Adrenal gland (tissue), 19 donors: ENCODE measurements at places on chromosomes 3 and 15. TPM values are rescaled to one million over a fixed set of nuclear protein-coding genes. Genes with fewer than 3 reads are reported as not detected.

The PPM1M gene
- 27.4 TPM for total RNA-seq

GRCh38 chr15:98727115-98728040 is 79.0 kb downstream of the IGF1R start:
- no peaks in the 10 kb centered on the region for H3K27me3 ChIP-seq
- no peaks in the 10 kb centered on the region for H3K36me3 ChIP-seq
- H3K27ac ChIP-seq, result peak overlapping the region; percentile 84
- no peak overlapping the region for H3K4me3 ChIP-seq
- peaks cover 28% of the 10 kb centered on the region for H3K4me1 ChIP-seq

DNA sequence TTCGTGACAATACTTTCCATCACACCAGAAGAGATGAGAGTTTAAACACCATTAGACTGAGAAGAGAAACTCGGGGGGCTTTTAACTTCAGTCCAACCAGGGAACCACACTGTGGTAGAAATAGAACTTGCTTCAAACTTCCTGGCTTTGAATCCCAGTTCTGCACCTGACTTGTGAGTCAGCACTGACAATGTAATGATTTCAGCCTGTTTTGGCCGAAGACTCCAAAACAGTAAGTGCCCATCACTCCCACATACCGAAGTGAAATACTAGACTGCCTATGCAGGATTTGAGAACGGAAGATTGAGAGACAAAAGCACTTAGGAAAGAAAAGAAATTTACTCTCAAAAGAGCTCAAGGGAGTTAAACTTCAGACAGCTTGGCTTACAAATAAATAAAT is 27.0 kb downstream of the C2CD4B start:
- H3K27ac ChIP-seq, result no peak overlapping the region
- peaks cover 3% of the 10 kb centered on the region for H3K4me1 ChIP-seq
- DNase-seq, result no peak

The PARP15 gene
- 0.12 TPM for total RNA-seq

The LTK gene
- 0.69 TPM for total RNA-seq

The NOX5 gene
- 0.26 TPM for total RNA-seq

GRCh38 chr3:114962189-114962588 is 184.9 kb downstream of the ZBTB20 start:
- no peak overlapping the region for H3K4me3 ChIP-seq
- H3K4me1 ChIP-seq, result no peaks in the 10 kb centered on the region
- H3K27me3 ChIP-seq, result no peaks in the 10 kb centered on the region
- H3K27ac ChIP-seq, result no peak overlapping the region

DNA sequence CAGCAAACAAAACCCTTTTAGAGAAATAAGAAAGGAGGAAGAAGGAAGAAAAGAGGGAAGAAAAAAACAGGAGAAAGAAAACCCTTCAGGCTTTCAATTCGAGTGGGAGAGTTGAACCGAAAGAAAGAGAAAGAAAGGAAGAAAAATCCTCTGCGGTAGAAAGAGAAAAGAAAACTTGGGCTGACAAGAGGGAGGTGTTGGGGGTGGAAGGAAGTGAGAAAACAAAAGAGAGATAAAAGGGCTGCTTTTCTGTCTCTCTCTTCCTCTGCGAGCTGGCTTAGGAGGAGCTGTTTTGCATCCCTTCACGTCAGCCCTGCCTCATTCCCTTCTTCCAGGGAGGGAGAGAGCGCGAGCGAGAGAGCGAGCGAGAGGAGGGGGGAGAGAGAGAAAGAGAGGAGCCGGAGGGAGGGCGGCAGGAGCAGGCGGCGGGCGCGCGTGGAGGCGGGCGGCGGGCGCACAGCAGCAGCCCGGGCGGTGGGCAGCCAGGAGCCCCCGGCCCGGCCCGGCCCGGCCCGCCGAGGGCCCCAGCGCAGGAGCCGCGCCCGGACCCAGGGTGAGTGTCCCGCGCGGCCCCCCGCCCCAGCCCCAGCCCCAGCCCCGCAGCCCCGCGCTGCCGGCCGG is at the start of gene ZNF710:
Gene ZNF710 (plus strand): TSS at position 263 of the 621 bp plus-strand sequence. CDS start 65,814 bp downstream, outside the sequence.
- H3K27ac ChIP-seq, result peak within 1 kb of the TSS; percentile 83

GRCh38 chr15:87949575-87950223 is 306.8 kb downstream of the NTRK3 start:
- no peaks in the 10 kb centered on the region for H3K4me1 ChIP-seq
- no peak overlapping the region for H3K27ac ChIP-seq
- H3K4me3 ChIP-seq, result no peak overlapping the region

The ENTPD3 gene
- total RNA-seq, result 0.08 TPM
